ENCODE measurements at places on chromosomes 12 and 14.
A peak's percentile ranks its signal among the peaks of the same experiment; 100 is the strongest.

GRCh38 chr12:127984386-127985055, 282.4 kb upstream of the TMEM132C start:
- no peak for ATAC-seq

DNA sequence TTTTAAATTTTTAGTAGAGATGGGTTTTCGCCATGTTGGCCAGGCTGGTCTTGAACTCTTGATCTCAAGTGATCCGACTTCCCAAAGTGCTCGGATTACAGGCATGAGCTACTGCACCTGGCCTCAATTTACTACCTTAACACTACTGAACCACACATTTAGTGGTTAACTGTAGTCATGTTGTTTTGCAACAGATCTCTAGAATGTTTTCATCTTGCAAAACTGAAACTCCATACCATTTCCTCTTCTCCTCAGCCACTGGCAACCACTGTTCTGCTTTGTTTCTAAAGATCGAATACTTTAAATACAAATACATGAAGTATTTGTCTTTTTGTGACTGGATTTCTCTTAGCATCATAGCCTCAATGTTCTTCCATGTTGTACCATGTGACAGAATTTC, 15.4 kb upstream of the SMCO2 start:
- ATAC-seq = no peak

DNA sequence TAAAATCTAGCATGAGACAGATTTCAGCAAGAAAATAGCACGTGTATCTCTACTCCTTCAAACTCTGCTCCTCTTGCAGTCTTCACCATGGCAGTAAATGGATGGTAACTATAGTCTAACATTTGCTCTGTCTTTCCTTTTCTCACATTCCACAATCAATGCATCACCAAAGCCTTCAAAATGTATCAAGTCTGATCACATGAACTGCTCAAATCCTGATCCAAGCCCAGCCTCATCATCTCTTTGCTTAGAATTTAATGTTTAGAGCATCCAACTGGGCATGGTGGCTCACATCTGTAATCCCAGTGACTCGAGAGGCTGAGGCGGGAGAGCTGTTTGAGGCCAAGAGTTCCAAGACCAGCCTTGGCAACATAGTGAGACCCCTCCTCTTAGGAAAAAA, 45.9 kb downstream of the CDK17 start:
- no peak for ATAC-seq

DNA sequence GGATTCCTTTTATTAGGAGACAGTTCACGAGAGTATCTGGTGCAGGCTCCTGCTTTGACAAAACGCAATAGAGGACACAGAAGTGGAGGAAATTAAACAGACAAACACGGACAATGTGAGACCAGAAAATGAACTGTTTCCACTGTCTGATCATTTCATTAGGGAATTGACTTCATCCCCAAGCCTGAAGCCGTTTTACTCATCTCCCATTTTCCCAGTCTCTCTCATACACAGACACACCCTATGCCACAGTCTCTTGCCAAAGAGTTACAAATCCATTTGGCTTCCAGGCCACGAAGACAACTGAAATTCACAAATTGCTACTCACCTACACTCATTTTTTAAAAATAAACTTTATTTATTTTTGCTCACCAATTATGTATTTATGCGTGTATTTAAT, 1087.8 kb upstream of the TMEM132C start:
- no peak for ATAC-seq

GRCh38 chr12:107469011-107469410, 216.6 kb upstream of the PWP1 start:
- ATAC-seq = no peak

- peak; percentile 48 for ATAC-seq
Observed at GRCh38 chr14:21711360-21711961, 37.8 kb upstream of the OR4E1 start.

- ATAC-seq = no peak
Observed at GRCh38 chr14:74333909-74334308, 14.4 kb upstream of the VRTN start.

DNA sequence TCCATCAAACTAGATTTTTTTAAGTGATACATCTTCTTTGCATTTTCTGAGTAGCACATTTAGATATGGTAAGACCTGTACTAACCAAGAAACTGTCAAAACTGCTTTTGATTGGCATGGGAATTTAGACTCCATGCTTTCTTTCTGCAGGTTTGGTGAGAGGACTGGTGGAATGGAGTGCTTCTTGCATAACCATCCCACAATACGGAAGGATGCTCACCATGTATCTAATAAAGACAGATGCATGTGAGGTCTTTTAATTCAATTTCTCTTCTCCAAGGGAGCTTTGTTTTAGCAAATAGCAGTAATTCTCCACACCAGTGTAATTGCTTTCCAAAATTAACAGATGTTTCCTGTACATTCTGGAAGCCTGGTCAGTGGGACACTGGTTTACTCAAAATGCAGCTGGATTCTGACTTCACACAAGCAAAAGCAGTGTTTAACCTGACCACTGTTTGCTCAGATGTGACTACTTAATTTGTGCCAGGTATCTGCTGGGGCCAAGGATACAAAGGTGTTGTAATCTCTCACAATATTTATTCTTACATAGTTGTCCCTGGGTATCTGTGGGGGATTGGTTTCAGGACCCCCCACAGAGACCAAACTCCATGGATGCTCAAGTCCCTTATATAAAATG, 26.1 kb downstream of the FGD6 start:
- ATAC-seq = no peak

GRCh38 chr14:105974902-105975301, 448.5 kb downstream of the TMEM121 start:
- ATAC-seq = no peak

DNA sequence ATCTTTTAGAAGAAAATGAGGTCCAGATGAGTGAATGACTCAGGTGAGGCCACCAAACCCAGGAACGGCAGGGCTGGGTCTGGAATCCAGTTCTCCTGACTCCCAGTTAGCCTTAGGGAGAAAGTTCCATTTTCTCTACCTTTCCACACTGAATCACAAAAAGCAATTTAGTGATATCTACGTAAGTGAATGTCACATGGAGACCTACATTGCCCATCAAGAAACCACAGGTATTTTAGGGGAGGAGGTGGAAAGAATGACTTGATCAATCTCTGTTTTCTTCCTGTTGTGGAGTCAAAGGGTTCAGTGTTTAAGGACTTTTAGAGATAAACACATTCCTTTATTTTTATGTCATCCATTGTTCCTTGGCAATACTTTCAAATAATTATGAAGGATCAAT, 106.9 kb upstream of the PTPRB start:
- ATAC-seq = no peak

DNA sequence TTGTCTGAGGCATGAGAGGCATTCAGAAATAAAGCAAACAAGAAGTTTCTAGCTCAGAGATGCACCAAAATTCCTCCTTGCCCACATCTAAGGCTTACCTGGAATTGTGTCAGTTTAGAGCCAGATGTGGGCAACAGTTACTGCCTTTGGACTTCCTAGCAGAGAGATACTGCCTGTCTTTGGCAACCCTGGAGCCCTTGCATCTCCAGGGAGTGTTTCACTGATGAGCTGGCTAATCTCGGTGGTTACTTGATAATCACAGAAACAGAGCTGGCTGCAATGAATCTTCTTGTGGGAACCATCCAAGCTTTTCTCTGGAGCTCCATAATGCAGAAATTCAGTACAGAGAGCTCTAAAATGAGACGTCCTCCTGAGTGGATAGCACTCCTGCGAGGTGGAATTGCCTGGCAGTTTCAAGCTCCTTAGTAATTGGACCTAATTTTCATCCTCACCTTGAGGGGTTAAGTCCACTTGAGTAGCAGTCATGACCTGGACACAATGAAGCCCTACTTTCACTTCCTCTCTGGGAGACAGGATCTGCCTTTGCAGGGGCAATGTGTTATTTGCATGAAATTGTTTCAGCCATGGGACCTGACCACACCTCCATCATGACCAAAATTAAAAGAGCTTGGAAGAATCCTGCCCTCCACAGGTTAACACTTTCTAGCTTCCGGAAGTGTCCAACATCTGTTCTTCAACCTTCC, 108.8 kb upstream of the ARHGAP5 start:
- ATAC-seq = no peak

DNA sequence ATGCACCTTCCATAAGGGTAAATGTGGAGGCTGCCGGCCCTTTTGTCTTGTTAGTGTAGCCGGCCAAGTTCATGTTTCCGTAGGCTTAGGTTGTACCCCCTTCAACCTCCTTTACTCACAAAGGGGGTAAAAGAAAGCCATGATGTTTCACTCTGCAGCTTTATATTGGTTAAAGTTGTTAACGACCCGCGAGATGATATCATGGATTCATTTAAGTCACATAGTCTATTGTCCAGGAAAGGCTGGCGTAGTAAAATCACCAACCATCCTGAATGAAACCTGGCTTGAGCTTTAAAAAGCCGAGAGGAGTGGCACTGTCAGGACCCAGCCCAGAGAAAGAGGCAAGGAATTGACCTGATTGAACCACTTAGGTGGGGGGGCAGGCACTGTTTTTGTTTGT, 1.3 kb downstream of the UNG start:
- no peak for ATAC-seq

Measured in esophagus mucosa (tissue), 1 donor.